ENCODE measurements at places on chromosomes 11 and 22.

DNA sequence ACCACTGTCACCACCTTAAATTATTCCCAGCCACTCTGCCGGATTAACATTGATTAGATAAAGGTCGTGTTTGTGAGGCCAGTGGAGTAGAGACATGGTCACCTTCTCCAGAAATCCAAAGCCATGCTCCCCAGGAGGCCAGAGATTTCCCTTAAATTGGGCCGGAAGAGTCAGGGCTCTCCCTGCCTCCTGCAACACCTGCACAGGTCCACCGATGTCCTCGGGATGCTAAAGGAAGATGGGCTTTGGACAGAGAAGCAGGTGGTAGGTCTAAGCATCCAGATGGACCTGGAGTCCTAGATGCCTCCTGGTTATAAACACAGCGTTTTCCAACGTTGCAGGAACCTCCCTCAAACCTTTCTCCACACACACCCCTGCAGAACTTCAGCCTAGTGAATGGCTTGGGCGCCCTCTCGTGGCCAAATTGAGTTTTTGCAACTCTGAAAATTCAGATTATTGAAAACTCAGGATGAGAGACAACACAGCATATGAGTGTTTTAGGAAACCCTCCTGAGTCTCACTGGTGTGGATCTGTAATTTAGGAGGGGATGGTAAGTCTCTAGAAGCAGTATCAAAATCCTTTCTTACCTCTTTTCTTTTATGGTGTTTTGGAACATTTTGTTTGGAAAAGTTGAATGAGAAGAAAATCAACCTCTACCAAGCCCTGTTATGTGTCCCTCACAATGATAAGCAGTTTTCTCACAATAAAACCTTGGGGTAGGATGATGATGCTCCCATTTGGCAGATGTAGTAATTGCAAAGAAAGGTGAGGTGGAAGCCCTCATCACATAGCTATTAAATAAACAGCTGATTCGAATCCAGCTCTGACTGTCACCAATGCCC is 109.6 kb downstream of the RRAS2 start:
- DNase-seq, result peak; percentile 66

- DNase-seq, result peak; percentile 47
These were observed 4.5 kb downstream of the GAS2L1 start for GRCh38 chr22:29310863-29311339.

DNA sequence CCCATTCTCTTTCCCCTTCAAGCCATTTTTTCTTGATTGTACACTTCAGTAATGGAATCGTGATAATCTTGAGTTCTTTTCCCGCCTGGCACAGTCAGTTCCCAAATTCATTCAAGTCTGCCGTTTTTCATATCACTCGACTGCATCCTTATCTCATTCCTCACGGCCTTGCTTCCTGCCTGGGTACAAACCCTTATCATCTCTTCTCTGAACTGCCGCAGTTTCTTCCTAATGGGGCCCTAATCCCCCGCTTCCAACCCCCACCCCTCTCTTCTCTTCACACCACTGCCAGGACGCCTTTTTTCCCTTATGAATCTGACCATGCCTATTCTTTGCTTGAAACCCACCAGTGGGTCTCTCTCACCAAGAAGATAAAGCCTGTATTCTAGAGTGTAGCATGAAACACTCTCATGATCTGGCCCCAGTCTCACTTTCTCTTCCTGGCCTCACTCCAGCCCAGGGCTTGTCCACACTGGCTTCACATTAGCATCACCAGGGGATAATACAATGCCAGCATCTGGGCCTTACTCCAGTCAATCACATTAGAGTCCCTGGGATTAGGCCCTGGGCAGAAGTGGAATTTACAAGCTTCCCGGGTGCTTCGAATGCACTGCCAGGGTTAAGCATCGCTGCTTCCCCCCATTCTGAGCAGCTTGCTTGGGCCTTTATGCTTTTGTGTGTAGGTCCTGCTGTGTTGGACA is 102.1 kb downstream of the FBXO7 start:
- DNase-seq, result no peak

DNA sequence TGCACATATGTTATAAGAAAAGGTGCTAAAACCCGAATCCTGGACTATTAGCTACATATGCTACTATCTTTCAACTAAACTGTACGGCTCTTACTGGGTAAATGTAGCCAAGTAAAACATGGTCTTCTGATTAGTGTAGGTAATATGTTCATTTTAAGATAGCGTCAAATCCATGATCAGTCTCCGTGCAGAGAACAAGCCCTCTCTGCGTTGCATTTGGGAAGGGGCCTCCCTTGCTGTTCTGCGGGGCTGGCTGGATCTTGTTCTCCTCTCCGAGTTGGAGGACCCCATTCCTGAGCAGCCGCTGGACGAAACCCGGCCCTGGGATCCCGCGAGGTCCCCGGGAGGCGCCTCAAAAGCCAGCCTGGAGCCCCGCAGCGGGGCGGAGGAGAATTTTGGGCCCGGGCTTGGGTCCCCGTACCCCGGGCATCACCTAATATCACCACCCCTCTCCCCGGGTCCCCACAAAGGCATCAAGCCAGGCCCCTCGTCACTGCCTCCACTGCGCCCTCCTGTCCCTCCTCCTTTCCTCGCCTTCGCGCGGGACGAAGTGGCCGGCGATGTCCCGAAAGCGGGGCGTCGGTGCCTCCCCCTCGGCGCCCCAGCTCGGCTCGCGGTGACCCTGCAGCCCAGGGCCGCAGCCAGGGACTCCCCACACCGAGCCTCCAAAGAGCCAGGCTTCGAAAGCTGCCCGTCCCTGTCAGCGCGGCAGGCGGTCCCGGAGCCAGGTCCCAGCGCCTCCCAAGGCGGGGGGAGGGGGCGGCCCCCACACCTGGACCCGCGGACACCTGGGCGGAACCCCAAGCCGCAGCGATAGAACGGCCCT is 54.5 kb upstream of the FBXO3 start:
- no peak for DNase-seq

DNA sequence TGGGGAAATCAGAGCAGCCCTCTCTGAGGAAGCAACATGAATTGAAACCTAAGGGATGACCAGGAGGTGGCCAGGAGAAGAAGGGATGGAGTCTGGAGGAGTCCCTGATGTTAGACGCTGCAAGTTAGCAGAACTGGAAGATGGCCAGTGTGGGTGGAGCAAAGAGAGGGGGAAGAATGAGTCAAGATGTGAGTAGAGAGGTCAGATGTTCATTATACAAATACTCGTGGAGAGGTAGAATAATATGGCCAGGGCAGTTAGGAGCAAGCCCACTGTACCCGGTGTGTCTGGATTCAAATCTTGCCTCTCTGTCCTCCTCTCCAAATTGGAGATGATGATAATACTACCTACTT is 242.0 kb downstream of the TENM4 start:
- no peak for DNase-seq

GRCh38 chr22:23038334-23038642 is 32.0 kb upstream of the GNAZ start:
- DNase-seq, result no peak

GRCh38 chr11:1310772-1311468 is 1.5 kb upstream of the TOLLIP start:
- DNase-seq, result no peak

DNA sequence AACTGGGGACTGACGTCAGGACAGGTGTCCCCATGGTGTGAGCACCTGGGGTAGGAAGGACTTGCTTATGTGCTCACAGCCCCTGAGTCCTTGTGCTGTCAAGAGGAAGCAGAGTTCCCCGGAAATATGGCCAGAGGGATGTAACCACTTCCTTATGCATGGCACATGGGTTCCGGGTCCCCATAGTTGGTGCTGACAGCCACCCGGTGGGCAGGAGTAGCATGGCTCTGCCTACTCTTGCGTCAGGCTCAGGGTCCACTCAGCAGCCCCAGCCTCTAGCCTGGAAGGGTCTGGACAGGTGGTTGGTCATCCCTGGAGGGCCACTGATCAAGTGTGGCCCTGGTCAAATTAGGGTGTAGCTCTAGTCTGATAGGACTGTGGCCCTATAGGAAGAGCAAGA is 42.8 kb upstream of the CCND1 start:
- no peak for DNase-seq

DNA sequence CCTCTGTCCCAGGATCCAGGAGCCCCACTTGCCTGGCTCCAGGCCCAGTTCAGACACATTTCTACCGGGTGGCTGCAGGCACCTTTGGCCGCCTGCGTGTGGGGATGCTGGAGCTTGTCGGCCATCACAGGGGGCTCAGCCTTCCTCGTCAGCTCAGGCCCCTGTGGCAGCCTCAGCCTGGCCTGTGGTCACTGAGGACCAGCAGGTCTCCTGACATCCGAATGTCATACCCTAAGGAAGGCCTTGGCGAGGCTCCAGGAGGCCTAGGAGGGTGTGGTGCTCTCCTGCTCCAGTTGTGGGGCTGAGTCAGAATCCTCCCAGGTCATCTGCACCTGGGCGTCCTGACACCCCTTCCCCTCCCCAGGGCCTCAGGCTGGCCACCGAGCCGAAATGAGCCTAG is 14.9 kb upstream of the SOX10 start:
- no peak for DNase-seq

- no peak for DNase-seq
These were observed 446.9 kb downstream of the BRD1 start for GRCh38 chr22:49380828-49381114.

Measured in NCI-H345 (cell line).